A172 (cell line): ENCODE measurements at places on chromosomes 7 and 10. TPM values are rescaled to one million over a fixed set of nuclear protein-coding genes. Genes with fewer than 3 reads are reported as not detected.

Gene LRCH4
- 10.7 and 11.4 TPM in 2 replicates for total RNA-seq

Gene CYP26C1
- total RNA-seq, result 0.02 TPM in 1 of 2 replicates, not detected in the other

Gene NPFFR1
- 0.02 TPM in 1 of 2 replicates, not detected in the other for total RNA-seq

Gene ANKRD26
- total RNA-seq, result 16.6 and 17.1 TPM in 2 replicates

Gene ANKRD22
- total RNA-seq, result not detected in 2 replicates

Gene PDZD7
- 2.2 and 5.0 TPM in 2 replicates for total RNA-seq

Gene MYOZ1
- total RNA-seq, result 1.1 TPM in 1 of 2 replicates, not detected in the other

Gene HYAL4
- total RNA-seq, result not detected in 2 replicates

Gene SMO
- total RNA-seq, result 28.6 and 31.4 TPM in 2 replicates

Gene NAT16
- 0.93 TPM in 1 of 2 replicates, not detected in the other for total RNA-seq

Gene IGF2BP3
- total RNA-seq, result 64.3 and 74.1 TPM in 2 replicates

Gene EIF4H
- total RNA-seq, result 457 and 480 TPM in 2 replicates

Gene CTTNBP2
- total RNA-seq, result not detected in 2 replicates

Gene PLXDC2
- total RNA-seq, result 7.0 and 21.8 TPM in 2 replicates

Gene UFSP1
- total RNA-seq, result 1.8 and 3.3 TPM in 2 replicates

Gene POLR1F
- 45.4 and 53.8 TPM in 2 replicates for total RNA-seq

Gene CUBN
- 0.14 and 0.60 TPM in 2 replicates for total RNA-seq

Gene ZNF248
- total RNA-seq, result 8.8 and 9.3 TPM in 2 replicates

DNA sequence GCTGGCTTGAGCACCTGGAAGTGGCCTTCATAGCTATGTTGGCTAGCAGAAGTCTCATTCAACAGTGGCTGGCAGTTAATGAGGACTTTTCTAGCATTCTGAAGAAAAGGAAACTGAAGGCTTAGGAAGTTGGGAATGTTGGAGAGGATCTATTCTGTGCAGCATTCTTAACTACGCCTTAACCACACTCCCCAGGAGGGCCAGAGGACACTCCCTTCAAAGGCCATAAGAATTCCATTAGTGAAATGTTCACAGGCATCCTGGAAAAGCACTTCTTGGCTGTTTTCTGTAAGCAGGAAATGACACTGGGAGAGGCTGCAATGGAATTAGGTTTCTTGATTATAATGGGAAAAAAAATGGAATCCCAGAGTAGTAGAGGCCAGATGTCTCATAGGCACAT is 188.9 kb downstream of the ARHGAP12 start:
- peak; percentile 98 for DNase-seq

- no peak for DNase-seq
Measured at GRCh38 chr7:156603629-156604028, 36.9 kb upstream of the RNF32 start.

- DNase-seq, result no peak
Measured at GRCh38 chr7:105173586-105173985, 159.6 kb downstream of the KMT2E start.

- DNase-seq, result peak; percentile 40
Measured at GRCh38 chr10:73597346-73597745, 6.2 kb upstream of the USP54 start.

- DNase-seq, result no peak
Measured at GRCh38 chr10:33125111-33125510, 167.1 kb upstream of the ITGB1 start.

- DNase-seq, result no peak
Measured at GRCh38 chr10:99742254-99742653, 10.2 kb downstream of the CUTC start.

DNA sequence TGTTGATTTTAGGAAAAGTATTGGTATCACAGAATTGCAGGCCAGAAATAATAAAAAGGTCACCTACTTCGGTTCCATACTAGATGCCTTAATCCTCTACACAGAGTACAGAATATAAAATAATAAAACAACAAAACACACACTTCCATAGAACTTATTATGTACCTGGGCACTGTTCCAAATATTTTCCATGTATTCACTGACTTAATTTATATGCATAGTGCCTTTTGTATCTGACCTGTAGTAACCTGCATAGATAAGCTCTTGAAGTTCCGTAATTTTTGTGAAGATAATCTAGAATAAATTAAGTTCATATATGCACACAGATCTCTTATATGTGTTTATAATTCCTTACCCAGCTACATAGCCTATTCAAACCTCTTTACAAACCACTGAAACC is 78.3 kb downstream of the RAPGEF5 start:
- no peak for DNase-seq

DNA sequence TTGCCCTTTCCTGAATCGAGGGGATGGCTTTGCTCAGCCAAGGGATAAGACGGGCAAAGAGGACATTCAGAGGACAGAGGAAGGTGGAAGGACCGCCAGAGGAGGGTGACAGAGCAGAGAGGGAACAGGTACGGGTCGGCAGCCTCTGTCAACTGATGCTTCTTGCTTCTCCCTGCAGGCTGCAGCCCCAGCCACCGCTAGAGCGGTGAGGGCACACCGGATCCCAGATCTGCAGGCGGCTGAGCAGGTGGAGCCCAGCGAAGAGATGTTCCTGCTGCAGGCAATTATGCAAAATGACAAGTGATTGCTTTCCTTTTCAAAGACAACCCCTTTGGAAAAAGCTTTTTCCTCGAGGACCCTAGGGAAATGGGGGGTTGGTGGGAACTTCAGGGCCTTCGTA is 181.9 kb upstream of the ANKRD30A start:
- no peak for DNase-seq

- no peak for DNase-seq
Measured at GRCh38 chr10:59099481-59099880, 77.0 kb upstream of the PHYHIPL start.

DNA sequence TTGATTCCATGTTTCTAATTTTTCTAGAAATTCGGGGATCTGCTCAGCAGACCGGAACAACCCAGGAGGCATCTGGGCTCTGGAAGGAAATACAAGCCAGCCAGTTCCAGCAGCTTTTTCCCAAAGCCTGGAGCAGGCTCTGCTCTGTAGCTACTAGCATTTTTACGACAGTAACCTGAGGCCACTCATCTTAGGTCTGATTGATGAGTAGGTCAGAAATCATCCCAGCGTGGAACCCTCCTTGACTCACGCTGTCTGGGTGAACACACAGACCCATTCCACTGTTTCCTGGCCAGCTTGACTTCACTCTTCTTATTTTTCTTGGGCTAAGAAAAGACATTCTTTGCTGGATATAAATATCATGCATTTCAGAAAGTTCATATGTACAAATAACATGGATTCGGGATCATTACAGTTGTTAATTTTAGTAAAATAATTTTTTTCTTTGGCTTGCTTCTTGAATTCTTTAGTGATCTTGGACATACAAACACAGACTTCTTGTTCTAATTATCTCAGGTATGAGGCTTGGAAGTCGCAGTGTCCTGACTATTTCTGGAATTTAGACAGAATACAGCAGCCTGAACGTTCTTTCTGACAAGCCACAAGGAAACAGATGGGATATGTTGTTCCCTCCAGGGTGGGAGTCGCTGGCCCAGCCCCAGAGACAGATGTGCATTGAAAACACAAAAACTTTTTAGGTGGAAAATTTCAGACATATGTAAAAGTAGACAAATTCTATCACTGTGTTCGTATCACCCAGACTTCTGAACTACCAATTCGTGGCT is 54.6 kb upstream of the PITRM1 start:
- DNase-seq, result peak; percentile 78

GRCh38 chr7:45053401-45053800 is 35.4 kb downstream of the NACAD start:
- no peak for DNase-seq

- no peak for DNase-seq
Measured at GRCh38 chr7:113928112-113928511, 9.3 kb upstream of the PPP1R3A start.

GRCh38 chr10:20004087-20004523 is 187.9 kb downstream of the PLXDC2 start:
- DNase-seq, result no peak

DNA sequence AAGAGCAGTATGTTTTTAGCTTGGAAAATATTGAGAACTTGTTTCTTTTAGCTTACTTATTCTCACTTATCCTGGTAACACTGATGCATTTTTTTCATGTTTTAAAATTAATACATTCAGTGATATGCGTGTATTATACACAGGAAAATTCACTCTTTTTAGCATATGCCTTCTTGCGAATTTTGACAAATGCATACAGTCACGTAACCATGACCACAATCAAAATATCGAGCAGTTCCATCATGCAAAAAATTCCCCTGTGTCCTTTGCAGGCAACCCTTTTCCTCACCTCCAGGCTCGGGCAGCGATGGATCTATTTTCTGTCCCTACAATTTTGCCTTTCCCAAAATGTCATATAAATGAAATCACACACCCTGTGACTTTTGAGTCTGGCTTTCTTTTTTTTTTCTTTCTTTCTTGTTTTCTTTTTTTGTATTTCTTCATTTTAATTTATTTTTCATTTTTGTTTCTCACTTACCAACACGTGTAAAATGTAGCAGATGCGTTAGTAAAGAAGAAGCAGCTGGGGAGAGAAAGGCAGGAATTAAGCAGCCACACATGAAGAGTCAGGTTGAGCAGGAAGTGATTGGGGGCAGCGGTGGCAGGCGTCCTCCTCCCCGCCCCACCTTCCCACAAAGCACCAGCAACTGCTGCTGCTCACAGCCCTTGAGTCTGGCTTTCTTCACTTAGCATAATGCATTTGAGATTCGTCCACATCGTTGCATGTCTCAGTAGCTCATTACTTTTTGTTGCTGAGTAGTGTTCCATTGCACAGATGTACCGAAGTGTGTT is 29.9 kb downstream of the ADRB1 start:
- no peak for DNase-seq

- no peak for DNase-seq
Measured at GRCh38 chr7:151436446-151437158, 3.3 kb downstream of the CRYGN start.

GRCh38 chr10:123890226-123890625 is 1.4 kb downstream of the CPXM2 start:
- DNase-seq, result no peak

- no peak for DNase-seq
Measured at GRCh38 chr7:2258661-2259365, 16.8 kb downstream of the NUDT1 start.

GRCh38 chr10:51204066-51204465 is 129.8 kb downstream of the PRKG1 start:
- DNase-seq, result no peak

GRCh38 chr10:60182691-60183090 is 207.0 kb downstream of the ANK3 start:
- DNase-seq, result no peak

GRCh38 chr7:141950806-141951205 is 4.0 kb upstream of the CLEC5A start:
- no peak for DNase-seq

DNA sequence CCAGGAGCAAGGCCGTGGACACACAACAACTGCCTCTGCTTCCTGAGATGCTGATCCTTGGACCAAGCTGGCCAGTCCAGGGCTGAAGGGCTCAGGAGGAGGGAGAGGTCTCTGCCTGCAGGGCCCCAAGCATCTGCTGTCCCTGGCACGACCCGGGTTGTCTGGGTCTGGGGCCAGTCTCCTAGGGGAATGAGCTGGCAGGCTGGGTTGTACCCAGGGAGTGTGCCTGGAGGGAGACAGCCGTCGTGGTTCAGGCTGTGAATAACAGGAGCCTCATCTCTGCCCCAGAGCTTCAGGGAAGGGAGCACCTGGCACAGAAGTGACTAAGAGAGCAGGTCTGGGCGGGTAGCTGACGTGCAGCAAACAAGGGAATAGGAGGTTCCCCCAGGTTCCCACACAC is 17.9 kb upstream of the SERPINE1 start:
- peak; percentile 58 for DNase-seq

DNA sequence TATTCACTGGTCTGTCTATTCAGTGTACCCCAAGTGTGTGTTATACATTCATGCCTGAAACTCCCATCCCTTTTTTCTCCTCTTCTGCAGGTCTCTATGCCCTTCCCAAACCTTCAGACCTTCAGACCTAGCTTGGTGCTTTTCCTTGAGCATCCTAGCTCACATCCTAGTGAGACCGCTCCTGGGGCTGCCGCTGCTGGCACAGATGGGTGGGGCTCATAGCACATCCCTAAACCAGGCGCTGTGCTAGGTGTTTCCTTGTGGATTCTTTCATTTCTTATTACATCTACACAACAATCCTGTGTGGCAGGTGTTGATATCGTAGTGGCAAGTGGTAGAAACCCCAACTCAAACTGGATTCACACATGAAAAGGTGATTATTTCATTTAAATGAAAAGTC is 43.2 kb downstream of the PRR15 start:
- no peak for DNase-seq

GRCh38 chr7:140059273-140060242 is 3.2 kb downstream of the PARP12 start:
- peak; percentile 95 for DNase-seq

GRCh38 chr7:121105262-121105661 is 116.8 kb downstream of the CPED1 start:
- no peak for DNase-seq

- DNase-seq, result no peak
Measured at GRCh38 chr7:85796956-85797355, 610.1 kb upstream of the SEMA3D start.

DNA sequence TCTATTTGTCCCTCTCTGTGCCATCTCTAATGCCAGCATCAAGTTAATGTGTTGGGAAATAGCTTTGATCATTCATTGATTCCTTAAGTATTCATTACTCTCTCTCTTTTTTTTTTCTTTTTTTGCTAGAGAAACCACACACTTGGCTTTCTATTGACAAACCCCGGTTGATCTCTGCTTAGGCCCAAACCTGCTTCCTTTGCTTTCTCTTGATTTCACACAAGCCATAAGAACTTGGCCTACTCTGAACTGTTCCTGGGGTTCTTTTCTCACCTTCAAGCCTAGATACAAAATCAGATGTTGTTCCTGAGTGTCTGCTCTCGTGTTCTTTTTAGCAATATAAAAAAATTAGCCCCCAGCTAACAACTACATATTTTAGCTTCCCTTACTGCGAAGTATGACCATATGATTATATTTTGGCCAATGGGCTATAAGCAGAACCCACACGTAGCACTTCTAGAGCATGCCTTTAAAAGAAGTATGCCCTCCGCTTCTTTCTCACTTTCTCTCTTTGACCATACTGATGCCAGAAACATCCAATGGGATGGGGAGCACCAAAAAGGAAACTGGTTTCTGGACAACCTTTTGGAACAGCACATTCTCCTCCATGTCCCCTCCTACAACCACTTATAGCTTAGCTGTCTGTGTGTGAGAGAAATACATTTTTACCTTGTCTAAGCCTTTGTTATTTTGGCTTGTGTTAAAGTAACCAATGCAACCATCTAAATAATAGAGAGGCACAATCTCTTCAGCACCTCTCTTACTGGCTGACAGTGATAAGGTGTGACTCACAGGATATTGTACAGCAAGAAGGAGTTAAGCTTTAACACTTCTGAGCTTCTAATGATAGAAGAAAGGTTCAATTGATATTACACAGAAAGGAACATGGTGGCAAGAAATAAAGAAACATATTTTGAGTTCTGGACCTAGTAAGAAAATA is 96.6 kb upstream of the LRRN3 start:
- no peak for DNase-seq

GRCh38 chr10:43036481-43037428 is 40.1 kb upstream of the RET start:
- DNase-seq, result no peak

- peak; percentile 90 for DNase-seq
Measured at GRCh38 chr7:138186951-138187351, 110.7 kb downstream of the AKR1D1 start.

- peak; percentile 66 for DNase-seq
Measured at GRCh38 chr10:108393089-108393488, 1228.6 kb upstream of the SORCS1 start.
